ENCODE measurements at places on chromosomes 4 and X. TPM values are rescaled to one million over a fixed set of nuclear protein-coding genes. Genes with fewer than 3 reads are reported as not detected.

The ARR3 gene
- not detected for total RNA-seq

The HSFX2 gene
- total RNA-seq: 0.36 TPM

The SHROOM2 gene
- total RNA-seq: 6.2 TPM

The UTP14A gene
- 20.9 TPM for total RNA-seq

The PAK3 gene
- 1.4 TPM for total RNA-seq

The APELA gene
- not detected for total RNA-seq

The BEND2 gene
- not detected for total RNA-seq

The NOX1 gene
- total RNA-seq: not detected

The DDIT4L gene
- total RNA-seq: 2.2 TPM

The DRD5 gene
- not detected for total RNA-seq

The AMTN gene
- not detected for total RNA-seq

The RTL9 gene
- 0.72 TPM for total RNA-seq

The THOC2 gene
- total RNA-seq: 79.3 TPM

The HSD17B13 gene
- total RNA-seq: under 0.01 TPM

The ALAS2 gene
- total RNA-seq: not detected

The GAGE2A gene
- not detected for total RNA-seq

The TCEAL2 gene
- total RNA-seq: not detected

The MMRN1 gene
- not detected for total RNA-seq

The FAM13A gene
- total RNA-seq: 18.6 TPM

The VGLL1 gene
- total RNA-seq: not detected

The TMEM31 gene
- total RNA-seq: not detected

The GUCY1A1 gene
- 0.29 TPM for total RNA-seq

The OPRPN gene
- total RNA-seq: not detected

The CLDN34 gene
- under 0.01 TPM for total RNA-seq

The TAF7L gene
- 0.36 TPM for total RNA-seq

The F11 gene
- not detected for total RNA-seq

The MSMO1 gene
- 290 TPM for total RNA-seq

The MTNR1A gene
- not detected for total RNA-seq

The LDB2 gene
- total RNA-seq: 21.8 TPM

The SLC26A1 gene
- 0.36 TPM for total RNA-seq

The CT45A2 gene
- total RNA-seq: not detected

The HERC6 gene
- total RNA-seq: 12.4 TPM

The RHOXF2B gene
- total RNA-seq: not detected

The TKTL2 gene
- total RNA-seq: not detected

The DMD gene
- 13.8 TPM for total RNA-seq

The NDUFC1 gene
- total RNA-seq: 25.7 TPM

The ELMOD2 gene
- 35.1 TPM for total RNA-seq

The DTHD1 gene
- total RNA-seq: not detected

The GPRASP3 gene
- total RNA-seq: 3.3 TPM

The RAB41 gene
- total RNA-seq: not detected

The KCND1 gene
- total RNA-seq: 0.29 TPM

Measured in osteoblast (primary cell).